ENCODE measurements at places on chromosomes 2 and 18.

GRCh38 chr2:174717273-174717672, 47.0 kb downstream of the CHRNA1 start:
- DNase-seq, result no peak

DNA sequence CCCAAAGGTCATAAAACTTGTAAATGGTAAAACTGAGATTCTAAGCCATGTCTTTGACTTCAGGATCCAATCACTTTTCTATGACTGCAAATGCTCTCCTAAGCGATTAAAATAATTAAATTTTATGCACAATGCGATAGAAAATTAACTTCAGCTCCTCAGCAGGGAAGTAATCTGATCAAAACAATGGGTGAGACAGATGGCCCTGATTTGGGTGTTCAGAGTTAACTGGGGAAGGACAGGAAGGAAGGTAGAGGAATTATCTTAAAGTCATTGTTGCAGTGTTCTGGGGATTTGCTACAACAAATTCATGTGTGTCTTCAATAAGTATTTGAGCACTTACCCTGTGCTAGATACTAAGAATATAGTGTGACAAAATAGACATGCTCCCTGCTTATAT, 446.0 kb upstream of the MEX3C start:
- no peak for DNase-seq

DNA sequence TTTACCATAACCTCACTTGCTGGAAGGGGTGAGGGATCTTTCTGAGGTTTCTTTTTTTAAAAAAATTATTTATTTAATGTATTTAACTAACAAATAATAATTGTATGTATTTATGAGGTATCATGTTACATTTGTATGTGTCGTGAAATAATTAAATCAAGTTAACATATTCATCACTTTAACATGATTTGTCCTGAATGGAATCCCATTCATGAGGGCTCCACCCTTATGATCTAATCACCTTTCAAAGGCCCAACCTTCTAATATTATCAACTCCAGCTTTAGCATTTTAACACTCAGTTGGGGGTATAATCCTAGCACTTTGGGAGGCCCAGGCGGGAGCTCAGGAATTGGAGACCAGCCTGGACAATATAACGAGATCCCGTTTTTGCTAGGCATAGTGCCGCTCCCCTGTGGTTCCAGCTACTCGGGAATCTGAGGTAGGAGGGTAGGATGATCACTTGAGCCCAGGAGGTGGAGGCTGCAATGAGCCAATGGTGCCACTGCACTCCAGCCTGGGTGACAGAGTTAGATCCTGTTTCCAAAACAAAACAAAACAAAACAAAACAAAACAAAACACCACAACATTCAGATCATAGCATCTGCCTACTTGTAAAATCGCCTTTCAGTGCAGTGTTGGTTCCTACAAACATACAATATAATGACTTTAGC, 1.1 kb upstream of the TAF4B start:
- peak; percentile 54 for DNase-seq

DNA sequence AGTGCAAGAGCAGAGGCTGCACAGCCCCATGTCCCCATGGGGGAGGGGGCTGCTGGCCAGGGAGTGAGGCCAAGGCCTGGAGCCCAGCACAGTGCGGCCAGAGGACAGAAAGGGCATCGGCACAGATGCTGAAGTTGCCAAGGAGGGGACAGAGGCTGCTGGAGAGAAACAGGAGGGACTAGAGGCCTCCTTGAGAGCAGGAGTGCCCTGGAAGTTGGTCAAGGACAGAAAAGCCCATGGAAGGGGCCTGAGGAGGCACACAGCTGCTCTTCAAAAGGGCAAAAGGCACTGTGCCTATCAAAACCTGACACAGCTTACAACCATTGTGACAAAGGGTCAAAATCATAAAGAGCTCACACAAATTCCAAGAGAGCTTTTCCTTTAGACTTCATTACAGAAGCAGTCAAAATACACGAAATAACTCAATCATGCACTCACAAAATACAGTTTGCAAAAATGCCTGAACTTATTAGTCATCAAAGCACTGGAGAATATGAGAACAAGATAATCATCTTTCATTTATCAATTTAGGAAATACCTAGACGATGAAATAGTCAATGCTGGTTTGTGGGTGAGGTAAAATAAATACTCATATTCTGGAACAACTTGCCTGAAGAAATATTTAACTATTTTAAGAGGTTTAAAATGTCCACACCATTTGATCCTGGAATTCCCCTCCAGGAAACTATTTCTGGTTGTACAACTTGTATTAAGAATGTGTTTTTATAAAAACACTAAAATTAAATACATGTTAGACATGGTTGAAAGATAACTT, 79.6 kb downstream of the USP40 start:
- no peak for DNase-seq

DNA sequence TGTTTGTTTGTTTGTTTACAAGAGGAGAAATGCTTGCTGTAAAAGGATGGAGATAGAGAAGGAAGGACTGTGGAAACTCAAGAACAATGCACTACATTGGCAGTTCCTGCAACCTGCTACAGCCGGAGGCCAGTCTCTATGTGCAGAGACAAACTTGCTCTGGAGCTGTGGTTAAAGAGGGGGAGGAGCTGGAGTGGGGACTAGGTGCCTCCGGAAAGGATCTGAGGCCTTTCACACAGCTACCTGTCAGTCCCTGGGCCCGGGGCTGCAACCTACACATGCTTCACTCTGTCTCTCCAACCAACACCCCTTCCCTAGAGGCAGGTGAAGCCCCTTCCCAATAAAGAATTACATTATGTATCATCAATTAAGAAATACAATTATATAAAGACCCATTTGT, 1234.0 kb upstream of the ZEB2 start:
- no peak for DNase-seq

GRCh38 chr2:221254299-221254698, 317.8 kb downstream of the EPHA4 start:
- no peak for DNase-seq

- DNase-seq, result no peak
Observed at GRCh38 chr18:79878741-79879378, 72.6 kb downstream of the SLC66A2 start.

GRCh38 chr2:203656522-203657287, 49.7 kb upstream of the CD28 start:
- no peak for DNase-seq

- DNase-seq, result no peak
Observed at GRCh38 chr2:219252570-219252899, 508 bp upstream of the TUBA4B start.

GRCh38 chr2:240615820-240616547, 9.3 kb upstream of the GPR35 start:
- no peak for DNase-seq

- no peak for DNase-seq
Observed at GRCh38 chr2:178510384-178510783, 30.1 kb downstream of the PLEKHA3 start.

DNA sequence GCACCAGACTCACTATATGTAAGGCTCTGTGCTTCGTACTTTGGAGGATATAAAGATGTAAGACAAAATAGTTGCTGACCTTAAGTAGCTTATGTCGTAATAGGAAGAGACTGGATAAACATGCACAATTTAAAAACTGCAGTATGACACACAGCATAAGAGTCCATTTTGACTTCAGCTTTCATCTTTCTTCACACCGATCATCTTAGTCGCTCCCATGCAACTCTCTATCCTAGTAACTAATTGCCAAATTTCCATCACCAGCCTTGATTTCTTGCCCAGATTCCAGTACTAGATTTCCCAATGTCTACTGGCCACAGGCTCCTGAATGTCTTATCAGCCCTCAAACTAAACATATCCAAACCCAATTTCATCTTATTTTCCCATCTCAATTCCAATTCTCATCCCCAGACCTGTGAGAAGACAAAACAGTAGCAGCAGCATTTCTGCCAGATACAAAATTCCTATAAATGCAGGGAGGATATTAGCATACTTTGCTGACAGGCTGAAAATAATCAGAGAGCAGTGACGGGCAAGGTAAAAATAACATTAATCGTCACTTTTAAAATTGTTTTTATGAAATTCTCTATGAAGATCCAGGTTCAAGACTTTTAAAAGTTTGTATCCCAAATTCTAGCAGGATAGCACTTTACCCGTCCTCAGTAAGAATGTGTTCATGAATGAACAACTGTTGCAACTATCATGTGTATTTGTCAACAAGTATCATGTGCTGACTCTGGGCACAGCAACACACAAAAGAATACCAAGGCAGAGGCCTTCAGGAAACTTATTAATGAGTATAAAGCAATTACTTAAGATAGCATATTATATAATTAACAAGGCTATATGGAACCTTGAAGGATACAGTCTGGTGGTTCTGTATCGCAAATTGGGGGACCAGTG, 42.2 kb downstream of the KIDINS220 start:
- DNase-seq, result no peak

GRCh38 chr2:75356865-75357264, 157.5 kb upstream of the TACR1 start:
- no peak for DNase-seq

DNA sequence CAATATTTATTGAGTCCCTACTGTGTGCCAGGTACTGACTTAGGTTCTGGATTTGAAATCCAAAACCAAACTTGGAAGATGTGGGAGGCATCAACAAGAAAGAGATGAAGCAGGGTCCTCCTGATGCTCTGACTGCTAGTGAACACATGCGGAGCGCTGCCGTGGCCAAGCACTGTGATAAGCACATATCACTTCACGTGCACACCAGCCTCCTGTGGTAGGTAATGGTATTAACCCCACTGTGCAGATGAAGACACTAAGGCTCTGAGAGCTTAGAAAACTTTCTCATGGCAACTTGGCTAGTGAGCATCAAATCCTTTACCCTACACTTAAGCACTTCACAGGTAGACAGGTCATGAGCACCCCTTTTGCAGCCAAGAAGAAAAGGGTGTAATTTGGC, 216.1 kb downstream of the HAUS1 start:
- DNase-seq, result peak; percentile 18

DNA sequence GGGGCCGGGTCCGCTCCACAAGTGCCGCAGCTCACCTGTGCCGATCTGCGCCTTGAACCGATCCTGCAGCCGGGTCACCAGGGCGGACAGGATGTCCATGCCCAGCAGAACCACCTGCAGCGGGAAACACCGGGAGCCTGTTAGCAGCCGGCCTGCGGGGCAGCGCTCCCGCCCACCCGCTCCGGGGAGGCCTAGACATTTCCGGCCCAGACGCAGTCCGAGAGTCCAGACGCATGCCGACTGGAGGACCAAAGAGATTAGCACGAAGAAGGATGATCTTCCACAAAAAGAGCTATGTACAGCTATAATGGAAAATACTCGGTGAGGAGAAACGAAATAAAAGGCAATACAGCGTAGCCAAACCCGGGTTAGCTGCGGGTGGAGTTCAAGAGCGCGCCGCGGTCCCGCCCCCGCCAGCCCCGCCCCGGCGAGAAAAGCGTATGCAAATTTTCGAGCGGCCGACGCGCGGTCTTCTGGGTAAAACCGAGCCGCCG, 421 bp upstream of the RNU4ATAC start:
- DNase-seq, result peak; percentile 89

DNA sequence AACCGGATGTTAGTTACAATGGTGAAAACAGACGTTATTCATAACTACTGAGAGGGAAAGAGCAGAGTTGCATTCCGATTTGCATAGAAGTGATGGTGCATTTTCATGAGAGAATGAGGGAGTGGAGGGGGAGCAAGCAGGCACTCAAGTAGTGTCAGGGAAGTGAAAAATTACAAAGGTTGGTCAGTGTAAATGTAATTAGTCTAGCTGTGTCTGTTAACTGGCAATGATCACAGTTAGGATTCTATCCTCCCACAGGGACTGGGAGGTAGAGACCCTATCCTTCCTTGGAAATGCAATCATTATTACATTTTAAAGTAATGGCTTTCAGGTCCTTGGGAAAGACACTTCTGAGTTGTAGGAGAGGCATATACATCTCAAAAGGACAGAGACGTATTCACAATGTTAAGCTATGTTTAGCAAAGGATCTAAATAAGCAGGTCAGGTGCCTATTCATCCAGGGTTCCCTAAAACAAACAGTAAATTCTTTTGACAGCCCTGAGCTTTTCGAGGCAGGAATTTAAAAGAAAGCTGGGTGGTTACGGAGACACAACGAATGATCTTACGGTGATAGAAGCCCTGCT, 1671.8 kb upstream of the DDX18 start:
- no peak for DNase-seq

GRCh38 chr2:100982431-100982861, 19.6 kb upstream of the RPL31 start:
- DNase-seq, result no peak

GRCh38 chr18:47560723-47561715, 309.6 kb upstream of the SKOR2 start:
- DNase-seq, result no peak

DNA sequence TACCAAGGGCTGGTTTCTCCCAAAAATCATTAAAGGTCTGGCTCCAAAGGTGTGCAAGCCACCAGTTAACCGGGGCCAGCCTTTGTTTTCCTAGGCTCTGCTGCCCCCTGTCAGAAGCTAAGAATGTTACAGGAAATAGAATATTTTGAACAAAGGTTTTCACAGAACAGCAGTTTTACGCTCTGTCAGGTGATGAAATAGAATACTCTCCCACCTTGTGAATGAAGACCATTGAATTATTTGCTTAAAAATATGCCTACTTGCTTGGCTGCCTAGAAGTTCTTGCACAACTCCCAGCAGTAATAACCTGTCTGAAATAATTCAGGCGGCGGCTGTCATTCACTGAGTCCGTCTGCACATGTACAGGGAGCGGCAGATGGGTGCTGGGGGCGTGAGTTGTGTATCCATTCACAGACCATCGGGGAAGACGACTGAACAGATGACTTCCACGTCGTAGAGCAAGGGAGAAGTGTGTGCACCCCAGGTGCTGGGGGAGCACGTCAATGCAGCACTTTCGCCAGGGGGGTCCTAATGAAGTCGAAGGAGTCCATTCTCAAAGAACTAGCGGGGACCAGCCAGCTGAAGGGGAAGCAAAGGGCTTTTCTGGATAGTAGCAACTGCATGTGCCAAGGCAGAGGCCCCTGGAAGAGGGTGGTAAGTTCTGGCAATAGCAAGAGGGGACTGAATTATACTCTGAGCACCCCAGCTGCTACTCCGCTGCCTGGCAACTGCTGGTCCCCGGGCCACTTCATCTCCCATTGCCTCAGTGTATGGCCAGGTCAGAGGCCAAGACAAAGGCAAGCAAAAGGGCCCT, 56.1 kb downstream of the SF3B1 start:
- peak; percentile 71 for DNase-seq

DNA sequence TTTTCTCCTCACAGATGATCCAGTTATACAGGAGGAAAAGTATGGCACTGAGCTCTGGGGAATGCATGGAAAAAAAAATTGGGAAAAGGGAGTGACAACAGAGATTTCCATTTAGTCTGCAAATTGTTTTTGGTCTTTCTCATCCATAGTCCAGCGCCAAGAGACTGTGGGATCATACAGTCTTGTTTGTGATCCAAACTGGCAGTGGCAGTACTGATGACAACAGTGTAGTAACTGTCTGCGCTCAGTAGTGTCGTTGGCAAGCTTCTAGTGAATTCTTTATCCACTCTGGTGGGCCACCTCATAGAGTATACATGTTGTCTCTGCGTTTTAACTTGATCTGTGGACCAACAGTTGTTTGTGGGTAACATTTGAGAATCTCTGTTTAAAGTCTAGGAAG, 37.9 kb downstream of the GALNT1 start:
- DNase-seq, result no peak

Data from NAMALWA (cell line).